ENCODE measurements at places on chromosomes 12 and 14.

DNA sequence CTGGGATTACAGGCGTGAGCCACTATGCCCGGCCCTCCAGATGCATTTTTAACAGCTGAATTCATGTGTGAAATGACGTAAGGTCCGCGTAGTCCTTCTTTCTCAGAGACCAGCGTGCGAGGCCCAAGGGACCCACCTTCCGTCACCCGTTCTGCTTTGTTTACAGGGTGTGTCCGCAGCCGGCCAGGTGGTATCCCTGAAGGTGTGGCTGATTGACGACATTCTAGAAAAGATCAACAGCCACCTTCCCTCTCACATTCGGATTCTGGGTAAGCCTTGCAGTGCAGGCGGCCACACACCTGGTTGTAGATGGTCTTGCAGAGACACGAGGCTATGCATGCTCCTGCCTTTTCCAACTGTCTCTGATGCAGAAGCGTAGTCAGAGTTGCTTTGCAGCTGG, 9.9 kb downstream of the PUS1 start:
- peak; percentile 82 for DNase-seq

DNA sequence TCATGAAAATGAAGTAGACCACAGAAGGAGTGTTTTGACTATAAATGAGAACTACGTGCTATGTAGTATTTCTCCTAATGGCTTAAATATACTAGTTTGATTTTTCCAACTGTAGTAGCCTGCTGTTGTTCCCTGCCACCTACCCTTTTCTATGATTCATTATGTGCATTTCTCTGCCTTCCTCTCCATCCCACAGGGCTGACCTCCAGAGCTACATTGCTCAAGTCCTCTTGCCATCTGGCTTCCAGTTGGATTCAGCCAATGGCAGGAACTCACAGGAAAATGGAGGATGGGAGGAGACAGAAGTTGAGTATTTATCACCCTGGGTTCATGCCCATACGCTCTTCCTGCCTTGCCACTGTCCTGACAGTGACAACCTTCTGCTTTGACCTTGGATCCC, 515.3 kb downstream of the SOX5 start:
- DNase-seq, result no peak

DNA sequence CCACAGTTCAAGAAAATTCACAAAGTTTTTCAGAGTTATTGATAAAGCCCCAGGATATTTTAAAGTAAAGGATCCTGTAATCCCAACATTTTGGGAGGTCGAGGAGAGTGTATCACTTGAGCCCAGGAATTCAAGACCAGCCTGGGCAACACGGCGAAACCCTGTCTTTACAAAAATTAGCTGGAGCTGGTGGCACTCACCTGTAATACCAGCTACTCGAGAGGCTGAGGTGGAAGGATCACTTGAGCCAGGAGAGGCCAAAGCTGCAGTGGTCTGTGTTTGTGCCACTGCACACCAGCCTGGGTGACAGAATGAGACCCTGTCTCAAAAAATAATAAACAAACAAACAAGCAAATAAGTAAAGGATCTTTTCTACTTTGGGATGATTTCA, 39.5 kb upstream of the LRRK2 start:
- no peak for DNase-seq

GRCh38 chr12:117044790-117045159, 54.4 kb downstream of the TESC start:
- DNase-seq, result no peak

GRCh38 chr14:89022274-89022673, 197.8 kb downstream of the TTC8 start:
- no peak for DNase-seq

- peak; percentile 10 for DNase-seq
These were observed 36.1 kb upstream of the BDKRB2 start for GRCh38 chr14:96168581-96168980.

- DNase-seq, result no peak
These were observed 172.7 kb upstream of the CNOT2 start for GRCh38 chr12:70070494-70071007.

DNA sequence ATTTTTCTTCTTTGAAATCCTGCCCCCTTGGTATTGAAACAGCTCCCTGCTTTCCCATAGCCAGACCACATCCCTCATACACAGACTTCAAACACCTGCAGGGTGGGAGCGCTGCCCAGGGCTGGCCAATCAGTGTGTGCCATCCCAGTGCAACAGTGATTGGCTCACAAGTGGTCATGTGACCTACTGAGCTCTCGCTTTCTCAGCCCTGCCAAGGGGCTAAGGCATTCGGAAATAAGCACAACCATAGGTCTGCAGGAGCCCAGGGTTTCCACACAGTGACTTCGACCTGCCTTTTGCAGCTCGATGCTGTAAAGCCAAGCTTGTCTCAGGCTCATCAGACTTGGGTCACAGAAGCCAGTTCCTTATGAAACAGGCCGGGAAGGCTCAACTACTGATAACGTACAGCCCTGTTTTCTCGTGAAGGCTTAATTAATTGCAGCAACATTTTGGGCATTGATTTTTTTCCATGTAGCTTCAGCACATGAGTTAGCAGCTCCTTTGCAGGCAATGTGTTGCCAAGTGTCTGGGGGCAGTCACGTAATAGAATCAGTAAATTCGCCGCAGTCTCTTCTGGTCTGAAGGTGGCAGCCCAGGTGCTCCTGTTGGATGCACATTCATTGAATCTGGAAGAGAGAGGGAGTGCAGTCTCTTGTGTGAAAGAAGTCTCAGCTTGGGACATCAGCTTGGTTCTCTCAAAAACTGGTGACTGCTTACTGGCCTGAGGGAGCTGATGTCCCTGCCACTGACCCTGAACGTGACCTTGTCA, 1091.8 kb downstream of the AACS start:
- no peak for DNase-seq

DNA sequence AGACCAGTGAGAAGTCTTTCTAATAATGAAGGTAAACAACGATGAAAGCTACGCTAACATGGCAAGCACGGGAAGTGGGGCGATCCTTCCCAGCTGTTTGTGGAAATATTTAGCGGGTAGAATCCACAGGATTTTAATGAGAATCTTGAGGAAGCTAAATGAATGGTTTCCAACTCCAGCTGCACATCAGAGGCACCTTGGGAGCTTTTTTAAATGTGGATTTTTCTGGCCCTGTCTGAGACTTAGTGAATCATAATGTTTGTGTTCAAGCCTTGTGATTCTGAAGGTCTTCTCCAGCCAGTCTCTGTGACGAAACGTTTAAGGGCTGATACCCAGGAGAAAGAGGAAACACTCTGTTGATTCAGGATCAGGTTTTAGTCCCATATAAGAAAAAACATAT, 169.8 kb downstream of the CAPZA3 start:
- no peak for DNase-seq

- peak; percentile 45 for DNase-seq
These were observed 15.1 kb downstream of the AVIL start for GRCh38 chr12:57803319-57803893.

DNA sequence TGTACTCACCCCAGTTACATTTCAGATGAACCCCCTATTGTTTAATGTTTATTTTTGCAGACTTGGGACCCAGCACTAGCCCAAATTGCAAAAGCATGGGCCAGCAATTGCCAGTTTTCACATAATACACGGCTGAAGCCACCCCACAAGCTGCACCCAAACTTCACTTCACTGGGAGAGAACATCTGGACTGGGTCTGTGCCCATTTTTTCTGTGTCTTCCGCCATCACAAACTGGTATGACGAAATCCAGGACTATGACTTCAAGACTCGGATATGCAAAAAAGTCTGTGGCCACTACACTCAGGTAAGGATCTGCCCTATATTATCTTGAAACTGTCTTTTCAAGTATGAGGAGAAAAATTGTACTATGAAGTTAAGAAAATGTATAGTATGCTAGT, 1.2 kb downstream of the GLIPR1 start:
- DNase-seq, result no peak

GRCh38 chr14:38158468-38158867, 49.2 kb upstream of the SSTR1 start:
- DNase-seq, result no peak

DNA sequence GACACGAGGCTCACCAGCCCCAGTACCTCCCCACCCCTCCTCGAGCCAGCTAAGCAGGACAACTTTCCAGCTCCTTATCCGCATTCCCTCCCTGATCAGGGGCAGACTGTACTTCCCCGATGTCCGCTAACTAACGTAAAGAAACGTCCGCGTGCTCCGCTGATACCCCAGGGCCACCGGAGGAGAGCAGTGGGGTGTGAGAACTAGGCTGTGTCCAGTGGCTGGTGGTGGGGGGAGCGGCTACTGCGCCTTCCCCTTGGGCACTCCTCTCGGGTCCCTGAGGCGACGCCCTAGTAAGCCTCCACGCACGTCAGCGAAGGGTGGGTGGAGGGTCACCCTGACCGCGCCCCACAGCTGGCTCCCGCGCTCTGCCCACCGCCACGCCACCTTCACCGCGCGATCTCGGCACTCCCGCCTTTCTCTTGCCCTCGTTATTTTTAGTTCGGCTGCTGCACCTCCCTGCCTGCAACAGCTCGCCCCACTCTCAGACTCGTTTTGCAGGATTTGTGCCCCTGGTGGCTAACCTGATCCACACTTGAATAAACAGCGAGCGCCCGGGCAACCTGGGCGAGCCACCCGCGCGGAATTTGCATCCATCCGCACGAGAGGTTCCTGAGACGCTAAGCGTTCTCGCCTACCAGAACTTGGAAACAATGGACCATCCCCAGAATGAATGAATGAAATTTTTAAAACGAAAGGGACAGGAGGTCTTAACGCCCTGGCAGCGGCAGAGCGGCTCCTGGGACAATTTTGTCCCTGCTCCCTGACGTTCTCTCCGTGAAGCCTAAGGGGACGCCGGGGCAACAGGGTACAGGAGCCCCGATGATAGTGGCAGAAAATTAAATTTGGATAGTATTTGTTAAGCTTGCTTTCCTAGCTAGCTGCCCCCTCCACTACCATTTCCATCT, 6.9 kb upstream of the BMP4 start:
- DNase-seq, result peak; percentile 45

- DNase-seq, result peak; percentile 31
These were observed 8.5 kb upstream of the PLEKHH1 start for GRCh38 chr14:67524634-67524963.

- peak; percentile 33 for DNase-seq
These were observed 168.3 kb downstream of the DUSP6 start for GRCh38 chr12:89183985-89184435.

GRCh38 chr14:25069879-25070278, 19.9 kb upstream of the STXBP6 start:
- DNase-seq, result no peak

- DNase-seq, result no peak
These were observed 57.0 kb downstream of the OTOGL start for GRCh38 chr12:80156306-80156705.

DNA sequence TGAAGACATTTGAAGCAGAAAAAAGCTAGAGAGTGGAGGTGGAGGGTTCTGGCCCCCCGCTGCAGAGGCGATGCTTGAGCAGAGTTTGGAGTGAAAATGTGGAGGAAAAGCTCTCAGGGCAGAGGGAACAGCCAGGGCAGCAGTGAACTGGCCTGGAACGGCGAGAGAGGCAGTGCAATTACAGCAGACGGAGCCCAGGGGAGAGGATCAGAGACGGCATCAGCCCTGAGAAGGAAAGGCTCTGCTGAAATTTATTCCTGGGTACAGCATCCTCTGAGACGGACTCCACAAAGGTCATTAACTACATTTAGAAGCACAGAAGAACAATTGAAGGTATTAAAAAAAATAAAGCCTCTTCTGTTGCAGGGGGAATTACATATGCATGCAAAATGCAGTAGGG, 14.2 kb downstream of the STON2 start:
- DNase-seq, result no peak

- DNase-seq, result no peak
These were observed 41.6 kb downstream of the FBXO21 start for GRCh38 chr12:117148642-117149041.

DNA sequence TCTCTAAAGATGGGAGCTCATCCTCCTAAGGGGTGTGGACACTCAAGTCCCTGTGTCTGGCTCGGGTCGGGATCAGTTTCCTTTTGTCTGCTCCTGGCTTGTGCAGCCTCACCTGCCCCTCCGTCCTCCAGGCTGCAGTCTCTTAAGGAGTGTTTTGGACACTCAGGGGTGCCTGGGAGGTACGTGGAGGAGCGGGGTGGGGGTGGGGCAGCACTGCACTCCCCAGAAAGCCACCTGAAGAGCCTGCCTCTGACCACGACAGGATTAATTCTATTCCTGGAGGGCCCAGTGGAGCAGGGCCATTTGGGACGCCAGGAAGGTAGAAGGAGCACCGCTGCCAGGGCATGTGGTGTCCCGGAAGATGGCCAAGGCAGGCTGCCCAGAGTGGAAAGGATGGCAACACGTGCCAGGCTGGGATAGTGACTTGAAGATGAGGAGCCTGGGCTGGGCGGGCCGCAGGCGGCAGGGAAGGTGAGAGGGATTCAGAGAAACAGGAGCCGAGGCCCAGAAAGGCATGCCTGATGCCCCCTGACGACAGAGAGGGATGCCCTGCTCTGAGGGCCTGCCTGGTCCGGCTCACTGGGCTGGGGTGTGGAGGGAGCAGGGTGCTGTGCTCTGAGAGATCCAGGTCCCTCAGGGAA, 14.8 kb upstream of the LRTM2 start:
- DNase-seq, result no peak

DNA sequence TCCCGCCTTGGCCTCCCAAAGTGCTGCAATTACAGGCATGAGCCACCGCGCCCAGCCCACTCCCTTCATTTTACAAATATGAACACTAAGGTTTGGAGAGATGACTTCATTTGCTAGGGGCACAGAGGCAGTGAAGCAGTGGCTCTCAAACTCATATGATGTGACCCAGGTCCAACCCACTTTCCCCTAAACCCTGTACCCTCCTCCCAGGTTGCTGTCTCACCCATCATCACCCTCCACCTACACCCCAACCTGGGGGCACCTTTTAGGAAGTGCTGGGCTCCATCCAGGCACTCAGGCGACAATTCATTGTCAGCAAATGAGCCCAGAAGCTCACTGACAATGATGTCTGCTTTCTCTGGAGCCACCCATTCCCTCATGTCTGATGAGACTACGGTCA, 4.8 kb upstream of the RBM23 start:
- no peak for DNase-seq

DNA sequence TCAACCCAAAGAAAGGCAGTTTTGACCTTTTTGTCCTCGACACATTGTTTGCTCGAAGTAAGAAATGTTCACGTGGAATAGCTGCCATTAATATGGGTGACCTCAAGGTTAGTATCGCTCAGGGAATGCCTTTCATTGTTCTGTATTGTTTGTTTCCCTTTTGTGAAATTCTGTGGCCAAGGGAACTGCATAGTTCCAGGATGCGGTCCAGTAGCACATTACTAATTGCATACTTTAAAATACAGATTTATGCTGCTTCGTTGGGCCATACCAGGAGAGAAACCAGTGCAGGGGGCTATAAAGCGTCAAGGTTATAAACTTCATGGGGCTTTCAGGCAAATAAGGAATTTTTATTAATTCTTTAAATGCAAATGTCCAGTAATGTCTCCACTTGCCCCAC, 73.3 kb upstream of the USP44 start:
- no peak for DNase-seq

GRCh38 chr14:60589442-60589841, 59.8 kb downstream of the SIX1 start:
- no peak for DNase-seq

GRCh38 chr14:103113303-103113702, 10.0 kb upstream of the TNFAIP2 start:
- no peak for DNase-seq

Measured in colonic mucosa (tissue), 4 donors.